ENCODE measurements at places on chromosomes 3 and 15.

DNA sequence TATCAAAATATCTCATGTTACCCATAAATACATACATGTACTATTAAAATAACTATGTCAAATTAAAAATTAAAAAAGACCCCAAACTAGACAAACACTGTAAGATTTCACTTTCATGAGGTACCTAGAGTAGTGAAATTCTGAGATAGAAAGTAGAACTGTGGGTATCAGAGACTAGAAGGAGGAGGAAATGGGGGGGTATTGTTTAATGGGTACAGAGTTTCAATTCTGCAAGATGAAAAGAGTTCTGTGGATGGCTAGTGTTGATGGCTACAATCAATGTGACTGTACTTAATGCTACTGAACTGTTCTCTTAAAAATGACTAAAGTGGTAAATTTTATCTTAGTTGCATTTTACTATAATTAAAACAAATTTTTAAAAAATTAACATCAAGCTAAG, 36.6 kb downstream of the RFX7 start:
- DNase-seq = no peak

DNA sequence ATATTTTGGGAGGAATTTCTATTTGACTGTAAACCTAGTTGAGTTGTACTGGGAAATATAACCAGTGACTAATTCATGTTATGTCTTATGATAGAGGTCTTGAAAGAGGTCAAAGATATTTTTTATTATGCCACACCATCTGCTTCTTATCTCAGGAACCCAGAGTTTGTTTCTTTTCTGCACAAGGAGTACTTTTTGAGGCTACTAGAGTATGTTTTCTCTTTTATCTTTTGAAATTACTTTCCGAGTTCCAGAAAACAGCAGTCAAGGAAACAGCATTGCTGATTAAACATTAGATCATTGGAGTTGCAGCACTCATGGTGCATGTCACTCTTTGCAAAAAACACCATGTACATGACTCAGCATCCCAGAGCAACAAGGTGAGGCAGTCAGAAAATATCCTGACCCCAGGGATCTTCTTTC, 645.8 kb upstream of the NR2F2 start:
- no peak for DNase-seq

- DNase-seq = no peak
These were observed 66.1 kb downstream of the GLB1 start for GRCh38 chr3:33030802-33031201.

DNA sequence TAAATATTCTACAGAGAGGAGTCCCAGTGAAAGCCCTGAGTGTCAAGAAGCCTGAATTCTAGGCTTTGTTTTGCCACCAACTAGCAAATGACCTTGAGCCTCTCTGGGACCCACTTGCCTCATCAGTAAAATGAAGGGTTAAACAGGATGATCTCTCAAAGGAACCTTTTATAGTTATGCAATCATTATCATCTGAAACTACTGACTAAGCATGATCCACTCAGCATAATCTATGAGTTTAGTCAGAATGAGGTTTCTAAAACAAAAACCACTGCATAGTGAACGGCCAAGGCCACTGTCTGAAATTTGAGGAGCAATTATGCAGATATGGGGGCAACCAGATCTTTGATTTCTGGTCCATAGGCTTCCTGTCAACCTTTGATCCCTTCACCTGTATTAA, 319.0 kb downstream of the MECOM start:
- no peak for DNase-seq

- DNase-seq = peak; percentile 20
These were observed 6.9 kb upstream of the PPP1R2 start for GRCh38 chr3:195549931-195550519.

DNA sequence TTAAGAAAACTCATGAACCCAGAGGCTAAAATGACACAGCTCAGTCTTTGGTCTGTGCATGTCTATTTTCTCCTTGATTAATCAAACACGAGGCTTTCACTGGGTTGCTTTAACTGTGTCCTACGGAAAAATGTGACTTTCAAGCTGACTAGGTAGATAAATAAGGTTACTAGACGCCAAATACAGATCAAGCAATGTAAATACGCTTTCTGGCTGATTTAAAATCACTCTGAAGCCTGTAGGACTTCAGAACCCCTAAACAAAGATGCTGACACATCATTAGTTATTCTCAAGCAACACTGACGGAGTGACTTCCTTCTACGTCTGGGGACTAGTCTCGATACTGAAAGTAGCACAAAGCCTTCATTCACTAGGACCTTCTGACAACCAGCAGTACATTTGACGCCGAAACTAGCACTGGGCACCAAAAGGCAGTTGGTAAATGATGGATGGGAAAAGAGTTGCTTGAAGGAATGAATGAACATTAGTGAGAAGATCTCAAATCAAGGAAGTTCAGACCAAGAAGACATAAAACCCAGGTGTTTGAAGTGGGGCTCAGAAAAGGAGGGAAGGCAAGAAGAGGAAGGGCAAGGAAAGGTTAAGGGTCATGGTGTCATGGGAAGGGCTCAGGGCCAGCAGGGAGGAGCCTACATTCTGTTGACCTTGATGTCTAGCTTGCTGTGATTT, 67.1 kb upstream of the CDV3 start:
- no peak for DNase-seq

DNA sequence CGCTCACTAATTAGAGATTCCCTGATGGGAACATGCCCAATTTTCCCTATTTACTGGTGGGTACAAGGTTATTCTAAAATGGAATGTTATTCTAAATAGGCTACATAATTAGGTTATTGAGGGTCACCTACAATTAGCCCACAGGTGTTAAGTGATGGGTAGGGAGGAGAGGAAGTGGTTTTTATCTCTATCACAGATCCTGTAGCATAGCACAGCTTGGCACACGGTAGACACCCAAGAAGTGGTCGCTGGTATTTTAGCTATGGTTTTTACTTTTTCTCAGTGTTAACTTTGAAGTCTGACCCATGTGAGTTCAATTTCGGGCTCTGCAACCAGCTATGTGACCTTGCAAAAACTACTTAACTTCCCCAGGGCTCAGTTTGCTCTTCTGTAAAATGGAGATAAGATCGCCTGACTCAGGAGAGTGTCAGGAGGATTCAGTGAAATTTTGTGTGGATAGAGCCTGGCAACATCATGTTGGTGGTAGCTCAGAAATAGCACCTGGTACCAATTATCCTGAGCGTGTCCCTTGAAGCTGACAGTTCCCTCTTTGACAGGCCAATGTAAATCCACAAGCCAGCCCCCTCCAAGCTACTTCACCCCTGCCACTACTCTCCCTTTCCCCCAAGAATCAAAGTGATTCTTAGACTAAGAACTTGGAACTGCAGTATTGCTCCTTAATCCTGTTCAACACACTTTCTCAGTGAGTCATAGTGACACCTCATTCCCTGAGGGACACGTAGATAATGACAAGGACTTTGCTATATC, 8.7 kb upstream of the LMCD1 start:
- no peak for DNase-seq

DNA sequence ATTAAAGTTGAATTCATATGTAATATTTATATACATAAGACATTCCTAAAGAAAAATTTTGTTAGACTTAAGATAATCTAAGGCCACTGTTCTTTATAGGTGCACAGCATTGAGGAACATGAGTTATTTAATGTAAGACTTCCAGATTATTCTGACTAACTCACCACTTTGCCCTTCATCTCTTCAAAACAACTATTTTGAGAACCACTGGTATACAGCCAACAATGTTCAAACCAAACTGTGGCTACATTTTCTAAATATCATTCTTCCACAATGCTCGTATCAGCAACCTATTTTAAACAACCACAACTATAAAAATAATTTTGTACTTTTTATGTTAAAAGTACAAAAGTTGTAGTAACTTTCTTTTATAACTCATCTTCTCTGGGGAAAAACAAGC, 199.8 kb upstream of the ALCAM start:
- no peak for DNase-seq

DNA sequence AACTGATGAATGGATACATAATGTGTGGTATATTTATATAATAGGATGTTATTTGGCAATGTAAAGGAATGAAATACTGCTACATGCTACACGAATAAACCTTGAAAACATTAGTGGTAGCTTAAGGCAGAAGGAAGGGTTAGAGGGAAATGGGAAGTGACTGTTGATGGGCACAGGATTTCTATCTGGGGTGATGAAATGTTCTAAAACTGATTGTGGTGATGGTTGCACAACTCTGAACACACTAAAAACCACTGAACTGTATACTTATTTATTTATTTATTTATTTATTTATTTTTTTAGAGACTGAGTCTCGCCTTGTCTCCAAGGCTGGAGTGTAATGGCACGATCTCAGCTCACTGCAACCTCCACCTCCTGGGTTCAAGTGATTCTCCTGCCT, 24.8 kb upstream of the SHISA5 start:
- DNase-seq = peak; percentile 44

DNA sequence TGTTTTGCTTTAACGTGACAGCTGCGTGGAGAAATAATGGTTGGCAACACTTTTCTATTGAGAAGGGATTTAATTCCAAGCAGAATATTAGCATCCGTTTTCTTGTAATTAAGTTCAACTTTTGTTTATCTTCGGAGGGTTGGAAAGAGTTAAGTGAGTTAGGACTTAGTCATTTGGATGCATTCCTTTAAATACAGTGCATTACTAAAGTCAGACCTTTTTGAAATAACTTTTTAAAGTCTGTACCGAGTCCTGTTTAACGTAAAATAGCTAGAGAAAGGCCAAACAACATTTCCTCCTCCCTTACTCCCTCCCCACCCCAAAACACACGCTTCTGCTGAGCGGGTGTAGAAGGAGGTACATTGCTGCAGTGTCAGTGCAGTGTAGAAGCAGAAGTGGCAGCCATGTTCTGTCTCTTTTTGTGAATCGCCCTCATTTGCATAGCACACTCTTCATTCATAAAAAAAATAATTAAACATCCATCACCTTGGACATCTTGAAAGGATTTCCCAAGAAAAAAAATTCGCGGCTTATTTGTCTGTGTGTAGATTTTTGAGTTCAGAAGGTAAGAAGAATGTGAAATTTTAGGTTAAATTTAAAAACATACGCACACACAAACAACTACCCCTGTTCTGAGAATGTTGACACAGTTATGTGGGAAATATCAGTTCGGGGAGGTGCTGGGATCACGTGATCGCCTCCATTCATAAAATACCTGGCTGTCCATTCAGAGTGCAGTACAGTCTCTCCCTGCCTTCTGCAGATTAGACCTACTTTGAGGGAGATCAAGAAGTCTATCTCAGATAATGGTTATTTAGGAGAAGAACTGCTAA, 1.6 kb downstream of the SPRED1 start:
- peak; percentile 91 for DNase-seq

- no peak for DNase-seq
These were observed 494.7 kb upstream of the NECTIN3 start for GRCh38 chr3:110576960-110577359.

DNA sequence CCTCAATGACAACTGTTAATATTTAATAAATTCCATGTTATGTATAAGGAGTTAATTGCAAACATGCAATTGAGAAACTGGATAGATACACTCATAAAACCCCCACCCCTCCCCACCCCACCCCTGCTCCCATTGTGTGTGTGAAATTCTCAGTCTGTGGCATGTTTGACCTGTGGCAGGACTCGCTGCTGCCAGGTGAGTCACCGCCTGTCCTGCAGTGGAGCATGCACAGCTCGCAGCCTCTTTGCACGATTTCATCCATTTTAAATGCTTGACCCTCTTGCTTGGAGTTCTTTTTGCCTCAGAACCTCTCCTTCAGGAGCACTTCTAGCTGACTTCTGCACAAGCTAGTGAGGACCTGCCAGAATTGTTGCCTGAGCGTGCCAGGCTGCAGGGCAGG, 5.3 kb upstream of the APEH start:
- DNase-seq = no peak

DNA sequence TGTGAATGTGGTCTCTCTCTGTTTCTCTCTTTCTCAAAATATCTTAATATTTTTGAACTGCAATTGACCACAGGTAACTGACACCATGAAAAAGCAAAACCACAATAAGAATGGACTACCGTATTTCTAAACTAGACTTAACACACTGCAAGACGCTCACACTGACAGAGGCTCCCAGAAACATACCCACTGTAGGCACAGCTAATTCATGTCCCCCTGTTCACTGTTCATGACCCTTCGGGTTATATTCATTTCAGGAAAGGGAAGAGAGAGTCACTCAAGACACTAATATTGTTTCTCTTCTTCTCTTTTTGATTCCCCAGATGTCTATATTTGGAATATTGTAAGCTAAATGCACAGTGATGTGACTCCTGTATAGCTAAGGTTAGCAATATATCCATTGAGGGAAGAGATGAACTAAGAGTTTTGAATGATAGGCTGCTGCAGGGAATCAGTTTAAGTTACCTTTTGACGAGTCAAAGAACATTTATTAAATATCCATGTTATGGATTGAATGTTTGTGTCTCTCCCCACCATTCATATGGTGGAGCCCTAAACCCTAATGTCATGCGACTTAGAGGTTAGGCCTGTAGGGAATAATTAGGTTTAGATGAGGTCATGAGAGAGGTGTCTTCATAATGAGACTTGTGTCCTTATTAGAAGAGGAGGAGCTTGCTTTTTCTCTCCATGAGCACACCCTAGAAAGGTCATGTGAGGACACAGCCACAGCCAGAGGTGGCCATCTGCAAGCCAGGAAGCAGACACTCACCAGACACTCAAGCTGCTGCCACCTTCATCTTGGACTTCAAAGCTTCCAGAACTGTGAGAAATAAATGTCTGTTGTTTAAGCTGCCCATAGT, 216.6 kb upstream of the GRM7 start:
- DNase-seq = no peak

- no peak for DNase-seq
These were observed 268.0 kb upstream of the TBL1XR1 start for GRCh38 chr3:177465257-177465642.

GRCh38 chr3:58158442-58159153, 52.2 kb downstream of the DNASE1L3 start:
- no peak for DNase-seq

GRCh38 chr15:36897834-36898233, 202.5 kb downstream of the MEIS2 start:
- no peak for DNase-seq

DNA sequence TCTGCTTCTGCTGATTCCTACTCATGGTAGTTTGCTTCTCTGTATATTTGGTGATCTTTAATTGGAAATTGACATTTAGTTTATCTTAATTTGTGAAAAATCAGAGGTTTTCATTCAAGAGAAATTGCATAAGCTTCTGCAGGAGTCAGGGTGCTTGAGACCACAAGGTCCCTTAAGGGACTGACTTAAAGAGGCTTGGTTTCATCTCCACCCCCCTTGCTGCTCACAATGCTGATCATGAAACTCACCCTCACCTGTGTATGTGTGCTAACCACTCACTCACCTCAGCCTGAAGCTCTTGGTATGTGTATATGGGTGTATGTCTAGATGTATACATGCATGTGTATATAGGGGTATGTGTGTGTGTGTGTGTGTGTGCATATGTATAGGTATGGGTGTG, 11.4 kb downstream of the PGPEP1L start:
- no peak for DNase-seq

Data from KBM-7 (cell line).